ENCODE measurements at places on chromosomes 7 and 10.

- no peak for DNase-seq
Measured at GRCh38 chr10:24378126-24378920, 169.4 kb downstream of the KIAA1217 start.

GRCh38 chr10:117444497-117445040 lies 69.3 kb upstream of the PDZD8 start:
- no peak for DNase-seq

DNA sequence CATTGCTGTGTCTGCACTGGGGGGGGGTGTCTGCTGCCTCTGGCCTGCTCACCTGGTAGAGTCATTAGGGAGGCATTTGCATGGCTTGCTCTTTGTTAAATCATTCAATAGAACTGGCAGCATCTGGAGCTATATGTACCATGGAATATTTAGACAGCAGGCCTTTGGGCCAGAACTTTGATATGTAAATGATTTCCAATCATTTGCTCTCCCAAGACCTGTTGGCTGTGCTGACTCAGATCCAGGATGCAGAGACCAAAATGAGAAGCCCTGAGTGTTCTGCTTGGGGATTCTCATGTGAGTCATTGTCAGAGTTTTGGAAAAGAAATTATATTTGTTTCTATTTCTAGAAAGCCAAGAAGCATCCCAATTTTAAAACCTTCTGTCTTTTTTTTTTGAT lies 257.6 kb upstream of the IGFBP3 start:
- no peak for DNase-seq

DNA sequence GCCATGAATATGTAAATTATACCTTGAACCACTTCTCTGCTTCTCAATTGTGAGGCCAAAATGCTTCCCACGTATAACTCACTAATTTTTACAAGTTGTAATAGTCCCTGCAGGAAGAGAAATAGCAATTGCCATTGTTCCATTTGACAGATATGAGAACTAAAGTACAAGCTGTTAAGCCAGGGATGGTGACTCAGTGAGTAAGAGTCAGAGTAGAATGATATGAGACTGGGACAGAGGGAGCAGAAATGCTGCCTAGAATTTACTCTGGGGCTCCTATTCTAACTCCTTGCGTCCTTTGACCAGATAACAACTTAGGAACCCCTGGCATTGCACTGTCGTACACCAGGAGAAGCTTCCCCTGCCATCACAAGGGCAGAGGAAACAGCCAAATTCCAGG lies 45.1 kb upstream of the SEPTIN7 start:
- no peak for DNase-seq

DNA sequence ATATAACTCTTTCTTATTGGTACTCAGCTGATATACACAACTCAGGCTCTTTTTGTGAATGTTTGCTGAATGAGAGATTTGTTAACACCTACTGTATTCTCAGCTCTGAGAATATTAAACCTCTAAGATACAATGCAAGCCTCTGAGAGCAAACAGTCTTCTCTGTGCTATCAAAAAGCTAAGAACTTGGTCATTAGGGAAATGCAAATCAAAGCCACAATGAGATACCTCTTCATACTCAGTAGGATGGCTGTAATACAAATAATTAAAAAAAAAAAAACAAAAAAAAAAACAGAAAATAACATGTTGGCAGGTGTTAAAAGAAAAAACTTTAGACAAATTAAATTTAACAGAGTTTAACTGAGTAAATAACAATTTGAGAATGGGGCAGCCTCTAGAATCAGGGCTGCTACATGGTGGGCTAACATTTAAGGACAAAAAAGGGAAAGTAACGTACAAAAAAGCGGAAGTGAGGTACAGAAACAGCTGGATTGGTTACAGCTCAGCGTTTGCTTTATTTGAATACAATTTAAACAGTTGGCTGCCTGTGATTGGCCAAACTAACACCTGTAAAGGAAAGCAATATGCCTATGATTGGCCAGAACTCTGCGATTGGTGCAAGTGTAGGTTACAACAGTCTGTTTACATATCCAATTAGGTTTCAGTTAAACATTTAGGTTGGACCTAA lies 14.8 kb upstream of the MTURN start:
- DNase-seq: no peak

DNA sequence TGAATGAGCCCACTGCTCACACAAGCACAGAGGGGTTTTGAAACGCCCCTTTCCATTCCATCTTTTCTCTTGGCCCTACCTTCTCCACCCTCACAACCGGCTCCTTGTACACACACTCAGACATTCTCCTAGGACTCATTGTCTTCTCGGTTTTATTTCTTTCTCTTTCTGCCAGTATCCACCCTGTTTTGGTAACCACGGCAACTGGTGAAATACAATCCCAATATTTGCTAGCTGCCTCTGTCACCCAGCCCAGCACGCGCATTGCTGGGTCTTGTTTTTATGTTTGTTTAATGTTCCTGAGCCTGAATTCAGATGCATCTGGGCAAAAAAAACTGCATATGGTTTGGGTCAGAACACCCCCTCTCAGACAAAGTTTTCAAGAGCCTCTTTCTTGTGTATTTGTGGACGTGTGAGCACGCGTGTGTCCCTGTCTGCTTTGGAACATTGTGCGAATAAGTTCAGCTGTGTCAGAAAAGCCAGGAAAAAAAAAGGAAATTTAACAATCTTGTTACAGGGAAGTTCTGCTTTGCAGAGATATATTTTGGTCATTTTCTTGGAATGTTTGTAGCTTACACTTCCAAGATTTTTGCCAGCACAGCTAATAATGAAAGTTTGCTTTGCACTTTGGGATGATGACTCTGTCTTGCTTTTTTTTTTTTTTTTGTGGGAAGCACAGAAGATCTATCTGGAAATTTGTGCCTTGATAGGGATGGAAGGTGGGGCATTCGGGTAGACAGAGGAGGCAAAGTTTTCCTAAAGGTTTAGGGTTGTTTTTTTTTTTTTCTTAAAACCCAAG lies 225.9 kb downstream of the TRIL start:
- no peak for DNase-seq

- no peak for DNase-seq
Measured at GRCh38 chr10:117005527-117006055, 604 bp upstream of the SHTN1 start.

DNA sequence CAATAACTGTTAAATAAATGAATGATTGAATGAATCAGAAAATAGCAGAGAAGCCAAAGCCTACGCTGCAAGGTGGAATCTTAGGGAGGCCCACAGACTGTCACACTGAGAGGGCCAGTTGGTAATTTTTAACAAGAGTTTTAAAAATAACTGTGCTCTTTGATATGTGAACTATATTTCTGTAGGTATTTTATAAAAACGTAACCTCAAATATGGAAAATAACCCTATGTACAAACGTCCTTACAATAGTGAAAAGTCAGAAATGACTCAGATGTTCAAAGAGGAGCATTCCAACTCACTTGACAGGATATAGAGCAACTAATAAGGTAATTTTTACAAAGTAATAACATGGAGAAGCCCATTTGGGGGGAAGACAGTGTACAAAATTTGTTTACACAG lies 18.9 kb upstream of the TMEM273 start:
- no peak for DNase-seq

- no peak for DNase-seq
Measured at GRCh38 chr7:130906575-130906974, 172.6 kb upstream of the KLF14 start.

GRCh38 chr10:102701272-102701671 lies 12.9 kb downstream of the ARL3 start:
- no peak for DNase-seq

GRCh38 chr7:122913608-122914007 lies 27.3 kb upstream of the CADPS2 start:
- no peak for DNase-seq

Data from T follicular helper cell (primary cell).